CD4-positive, alpha-beta T cell (primary cell): ENCODE measurements at places on chromosomes 4 and X.

DNA sequence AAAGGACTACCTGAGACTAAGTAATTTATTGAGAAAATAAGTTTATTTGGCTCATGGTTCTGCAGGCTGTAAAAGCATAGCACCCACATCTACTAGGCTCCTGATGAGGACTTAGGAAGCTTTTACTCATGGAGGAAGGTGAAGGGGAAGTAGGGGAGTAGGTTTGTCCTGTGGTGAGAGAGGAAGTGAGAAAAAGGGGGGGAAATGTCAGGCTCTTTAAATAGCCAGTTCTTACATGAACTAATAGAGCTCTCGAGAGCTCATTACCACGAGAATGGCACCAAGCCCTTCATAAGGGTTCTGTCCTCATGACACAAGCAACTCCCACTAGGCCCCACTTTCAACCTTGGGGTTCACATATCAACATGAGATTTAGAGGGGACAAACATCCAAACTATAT, 125.5 kb upstream of the NRK start:
- no peak for DNase-seq

DNA sequence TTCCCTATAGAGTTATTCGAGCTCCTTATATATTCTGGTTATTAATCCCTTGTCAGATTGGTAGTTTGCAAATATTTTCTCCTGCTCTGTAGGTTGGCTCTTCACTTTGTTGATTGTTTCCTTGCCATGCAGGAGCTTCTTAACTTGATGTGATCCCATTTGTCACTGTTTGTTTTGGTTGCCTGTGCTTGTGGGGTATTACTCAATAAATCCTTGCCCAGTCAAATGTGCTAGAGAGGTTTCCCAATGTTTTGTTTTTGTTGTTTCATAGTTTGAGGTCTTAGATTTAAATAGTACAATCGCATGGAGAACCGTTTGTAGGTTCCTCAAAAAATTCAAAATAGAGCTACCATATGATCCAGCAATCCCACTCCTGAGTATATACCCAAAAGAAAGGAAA, 2.3 kb upstream of the SYTL5 start:
- DNase-seq = no peak

DNA sequence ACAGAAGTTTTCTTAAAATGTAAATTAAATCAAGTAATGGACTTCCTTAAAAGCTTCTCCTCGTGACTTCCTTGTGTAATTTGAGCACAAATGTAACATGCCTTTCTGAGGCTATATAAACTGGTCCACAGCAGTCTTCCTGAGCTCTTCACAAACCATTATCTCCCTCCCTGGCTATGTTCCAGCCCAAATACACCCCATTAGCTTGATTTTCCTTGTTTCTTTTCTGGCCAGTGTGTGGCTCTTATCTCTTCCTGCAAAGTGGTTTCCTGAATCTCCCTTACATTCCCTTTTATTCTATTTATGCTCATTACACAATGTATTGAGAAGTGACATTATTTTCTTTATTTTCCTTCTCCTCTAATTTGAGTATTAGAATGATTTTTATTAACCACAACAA, 1085.3 kb upstream of the PCDH10 start:
- DNase-seq = no peak

DNA sequence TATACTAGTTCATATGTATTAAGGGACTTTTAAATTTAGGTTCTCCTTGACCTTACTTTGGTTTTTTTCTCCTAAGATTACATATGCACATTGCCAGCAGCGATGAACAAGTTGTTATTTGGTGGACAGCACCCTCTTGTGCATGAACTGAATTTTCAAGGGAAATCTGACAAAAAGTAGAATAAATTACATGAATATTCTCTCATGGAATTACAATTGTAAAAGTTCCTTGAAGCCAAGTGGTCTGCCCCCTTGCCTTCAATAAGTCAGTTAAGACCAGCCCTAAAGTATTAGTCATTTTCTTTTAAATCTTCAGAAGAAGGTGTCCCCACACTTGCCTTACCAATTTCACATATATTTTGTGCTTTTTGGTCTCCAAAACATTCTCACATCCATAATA, 30.7 kb upstream of the SMARCA5 start:
- DNase-seq = no peak

- DNase-seq = no peak
Observed at GRCh38 chr4:145001635-145002034, 96.4 kb downstream of the ANAPC10 start.

DNA sequence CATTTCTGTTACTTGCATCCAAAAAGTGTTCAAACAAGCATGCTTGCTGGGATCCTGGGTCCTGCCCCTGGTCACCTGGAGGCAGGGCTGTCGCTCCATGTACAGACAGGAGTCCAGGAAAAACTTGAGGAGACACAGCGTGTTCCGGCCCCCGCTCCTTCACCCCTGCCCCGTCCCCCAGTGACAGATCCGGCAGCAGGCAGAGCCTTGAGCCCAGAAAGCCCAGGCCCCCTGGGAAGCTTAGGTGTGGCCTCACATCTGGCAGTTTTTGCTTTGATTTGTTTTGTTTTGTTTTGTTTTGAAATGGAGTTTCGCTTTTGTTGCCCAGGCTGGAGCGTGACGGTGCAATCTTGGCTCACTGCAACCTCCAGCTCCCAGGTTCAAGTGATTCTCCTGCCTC, 67.0 kb downstream of the TRMT44 start:
- no peak for DNase-seq

- DNase-seq = no peak
Observed at GRCh38 chr4:128601991-128602695, 207.4 kb upstream of the JADE1 start.

- no peak for DNase-seq
Observed at GRCh38 chr4:158350161-158350560, 139.9 kb downstream of the TMEM144 start.

DNA sequence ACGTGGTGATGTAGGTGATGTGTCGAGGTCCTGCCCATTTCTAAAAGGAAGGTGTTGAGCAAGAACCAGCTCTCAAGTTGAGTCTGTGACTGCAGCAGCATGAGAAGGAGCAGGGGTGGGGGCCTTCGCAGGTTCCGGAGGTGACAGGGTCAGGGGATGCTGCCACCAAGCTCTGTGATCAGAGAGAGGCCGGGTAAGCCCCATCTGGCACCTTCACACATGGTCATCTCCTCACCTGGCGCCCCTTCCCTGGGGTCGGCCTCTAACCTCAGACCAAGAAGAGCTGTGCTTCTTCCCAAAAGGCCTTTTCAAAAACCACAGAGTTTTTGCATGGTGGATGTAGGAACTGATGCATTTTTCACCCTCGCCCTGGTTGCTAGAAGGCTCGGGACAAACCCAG, 137.6 kb downstream of the CPZ start:
- DNase-seq = no peak

GRCh38 chr4:111792632-111793031, 352.6 kb upstream of the FAM241A start:
- DNase-seq = no peak

DNA sequence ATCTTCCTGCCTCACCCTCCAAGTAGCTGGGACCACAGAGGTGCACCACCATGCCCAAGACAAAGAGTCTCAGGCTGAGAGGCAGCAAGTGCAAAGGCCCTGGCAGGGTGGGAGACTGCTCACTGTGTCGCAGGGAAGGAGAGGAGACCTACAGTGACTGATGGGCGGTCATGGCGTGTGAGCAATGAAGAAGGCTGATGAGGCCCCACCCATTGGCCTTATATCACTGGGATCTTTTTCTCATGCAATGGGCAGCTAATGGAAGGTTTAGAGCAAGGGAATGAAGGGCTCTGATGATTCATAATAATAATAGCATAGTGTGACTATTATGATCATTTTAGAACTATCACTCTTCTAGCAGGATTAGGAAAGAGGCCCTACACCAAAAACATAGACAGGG, 20.9 kb downstream of the FAM9C start:
- no peak for DNase-seq

- no peak for DNase-seq
Observed at GRCh38 chr4:78659264-78659663, 107.7 kb downstream of the ANXA3 start.
